ENCODE measurements at places on chromosomes 1 and 21.

GRCh38 chr1:64139877-64140276 lies 63.5 kb upstream of the UBE2U start:
- DNase-seq: no peak

DNA sequence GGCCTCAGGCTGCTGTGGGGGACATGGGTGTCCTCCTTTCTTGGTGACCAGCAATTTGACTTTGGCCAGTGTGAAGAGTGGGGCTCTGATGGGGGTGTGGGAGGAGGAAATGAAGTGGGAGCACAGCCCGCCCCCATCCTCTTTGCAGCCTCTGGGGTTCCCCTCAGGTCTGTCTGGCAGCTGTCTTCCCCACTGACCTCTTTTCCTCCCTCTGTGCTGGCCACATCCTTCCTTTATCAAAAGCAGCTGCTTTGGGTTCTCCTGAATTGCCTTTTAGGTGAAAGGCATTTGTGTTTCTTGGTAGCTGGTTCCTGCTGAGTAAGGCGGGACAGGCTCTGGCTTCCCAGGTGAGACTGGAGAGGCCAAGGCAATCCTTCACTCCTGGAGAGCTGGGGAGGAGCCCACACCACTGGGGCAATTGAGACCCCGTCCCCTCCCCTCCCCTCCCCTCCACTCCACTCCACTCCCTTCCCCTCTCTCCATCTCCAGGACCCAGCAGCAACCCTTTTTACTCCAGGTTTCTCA lies 24.9 kb downstream of the PCAT6 start:
- DNase-seq: peak; percentile 12

GRCh38 chr1:219039682-219040154 lies 134.0 kb upstream of the LYPLAL1 start:
- no peak for DNase-seq

DNA sequence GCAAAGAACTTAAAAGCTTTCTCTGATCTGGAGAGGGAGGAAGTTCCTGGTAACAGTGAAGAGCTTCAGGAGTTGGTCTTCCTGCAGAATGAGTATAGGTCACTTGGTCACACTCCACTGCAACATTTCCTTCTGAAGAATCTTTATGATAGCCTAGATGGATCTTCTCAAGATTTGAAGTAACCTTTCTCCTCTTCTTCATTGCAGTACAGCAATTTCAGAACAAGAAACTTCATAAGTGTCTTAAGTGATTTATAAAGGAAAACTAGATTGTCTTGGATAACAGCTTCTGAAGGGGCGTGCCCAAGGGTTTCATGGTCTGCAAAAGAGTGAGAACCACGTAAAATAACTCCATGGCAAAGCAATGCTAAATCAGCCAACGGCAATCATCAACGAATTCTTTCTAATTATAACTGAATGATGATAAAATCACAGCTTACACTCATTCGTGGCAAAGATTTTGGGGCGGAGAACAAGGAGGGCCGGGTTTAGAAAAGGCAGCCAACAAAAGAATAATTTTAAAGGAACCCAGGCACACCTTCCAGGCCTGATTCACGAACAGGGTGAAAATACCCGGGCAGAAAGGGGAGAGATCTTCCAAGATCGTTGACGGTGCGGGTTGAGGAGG lies 53.9 kb upstream of the ASPM start:
- DNase-seq: peak; percentile 30

DNA sequence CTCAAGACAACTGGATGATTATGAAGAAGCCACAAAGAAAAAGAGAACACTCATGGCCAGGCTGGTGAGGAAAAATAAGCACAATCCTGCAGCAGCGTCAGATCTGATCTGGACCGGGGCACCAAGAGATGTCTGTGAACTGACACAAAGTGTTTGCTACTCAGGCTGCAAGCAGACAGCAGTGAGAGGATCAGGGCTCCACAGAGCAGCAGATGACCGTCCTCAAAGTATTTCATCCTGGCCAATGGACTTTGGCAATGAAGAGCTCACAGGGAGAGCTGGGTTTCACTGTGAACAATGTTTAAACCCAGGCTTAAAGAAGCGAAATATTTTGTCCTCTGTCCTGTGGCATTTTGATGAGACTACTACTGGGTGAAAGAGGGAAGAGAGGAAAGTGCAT lies 299.2 kb downstream of the GPATCH2 start:
- no peak for DNase-seq

DNA sequence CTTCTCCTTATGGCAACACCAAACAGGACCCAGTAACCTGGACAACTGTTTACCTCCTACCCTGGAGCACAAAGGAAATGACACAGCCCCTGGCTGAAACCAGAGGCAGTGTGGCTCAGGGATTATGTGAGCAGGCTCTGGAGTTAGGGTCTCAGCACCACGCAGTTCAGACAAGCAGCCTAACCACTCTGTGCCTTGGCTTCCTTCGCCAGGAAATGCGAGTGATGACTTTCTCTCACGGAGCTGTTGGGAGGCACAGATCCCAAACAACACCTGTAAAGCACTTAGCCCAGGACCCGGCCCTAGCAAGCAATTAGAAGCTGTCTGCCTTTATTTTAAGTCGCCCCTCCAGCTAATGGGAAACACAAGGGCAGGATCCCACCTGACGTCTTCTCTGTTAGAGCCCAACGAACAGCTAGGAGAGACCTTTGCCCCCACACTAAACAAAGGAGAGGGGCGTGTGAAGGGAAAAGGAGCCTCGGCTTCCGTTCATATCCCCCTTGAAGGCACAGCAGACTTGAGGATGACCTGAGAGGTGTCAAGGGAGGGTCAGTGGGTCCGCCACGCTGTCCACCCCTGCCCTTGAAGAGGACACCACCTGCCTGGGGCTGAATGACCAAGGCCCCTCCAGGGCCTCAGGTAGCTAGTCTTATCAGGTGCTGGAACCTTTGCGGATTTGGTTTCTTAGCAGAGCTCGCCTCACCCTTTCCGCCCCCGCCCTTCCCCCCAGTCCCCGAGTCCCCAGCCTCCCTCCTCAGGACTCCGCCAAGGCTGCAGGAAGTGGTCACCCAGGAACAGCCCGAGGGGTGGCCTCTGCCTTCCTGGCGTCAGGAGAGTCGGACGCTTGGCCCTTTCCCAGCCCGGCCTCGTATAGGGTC lies 860 bp downstream of the TMEM63A start:
- peak; percentile 27 for DNase-seq

GRCh38 chr1:205794011-205794730 lies 18.8 kb downstream of the SLC41A1 start:
- no peak for DNase-seq

DNA sequence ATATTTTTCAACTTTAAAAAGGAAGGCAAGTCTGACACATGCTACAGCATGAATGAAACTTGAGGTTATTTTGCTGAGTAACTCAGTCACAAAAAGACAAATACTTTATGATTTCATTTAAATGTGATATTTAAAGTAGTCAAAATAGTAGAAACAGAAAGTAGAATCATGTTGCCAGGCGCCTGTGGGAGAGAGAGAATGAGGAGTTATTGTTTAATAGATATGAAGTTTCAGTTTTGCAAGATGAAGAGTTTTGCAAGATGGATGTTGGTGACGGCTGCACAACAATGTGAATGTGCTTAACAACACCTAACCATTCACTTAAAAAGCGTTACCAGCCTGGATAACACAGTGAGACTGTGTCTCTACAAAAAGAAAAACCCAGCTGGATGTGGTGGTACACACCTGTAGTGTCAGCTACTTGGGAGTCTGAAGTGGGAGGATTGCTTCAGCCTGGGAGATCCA lies 20.7 kb upstream of the ATP1A1 start:
- DNase-seq: peak; percentile 7

GRCh38 chr1:27299385-27300271 lies 22.3 kb upstream of the TMEM222 start:
- no peak for DNase-seq

- DNase-seq: no peak
Observed at GRCh38 chr1:171484760-171485374, 463 bp upstream of the PRRC2C start.

DNA sequence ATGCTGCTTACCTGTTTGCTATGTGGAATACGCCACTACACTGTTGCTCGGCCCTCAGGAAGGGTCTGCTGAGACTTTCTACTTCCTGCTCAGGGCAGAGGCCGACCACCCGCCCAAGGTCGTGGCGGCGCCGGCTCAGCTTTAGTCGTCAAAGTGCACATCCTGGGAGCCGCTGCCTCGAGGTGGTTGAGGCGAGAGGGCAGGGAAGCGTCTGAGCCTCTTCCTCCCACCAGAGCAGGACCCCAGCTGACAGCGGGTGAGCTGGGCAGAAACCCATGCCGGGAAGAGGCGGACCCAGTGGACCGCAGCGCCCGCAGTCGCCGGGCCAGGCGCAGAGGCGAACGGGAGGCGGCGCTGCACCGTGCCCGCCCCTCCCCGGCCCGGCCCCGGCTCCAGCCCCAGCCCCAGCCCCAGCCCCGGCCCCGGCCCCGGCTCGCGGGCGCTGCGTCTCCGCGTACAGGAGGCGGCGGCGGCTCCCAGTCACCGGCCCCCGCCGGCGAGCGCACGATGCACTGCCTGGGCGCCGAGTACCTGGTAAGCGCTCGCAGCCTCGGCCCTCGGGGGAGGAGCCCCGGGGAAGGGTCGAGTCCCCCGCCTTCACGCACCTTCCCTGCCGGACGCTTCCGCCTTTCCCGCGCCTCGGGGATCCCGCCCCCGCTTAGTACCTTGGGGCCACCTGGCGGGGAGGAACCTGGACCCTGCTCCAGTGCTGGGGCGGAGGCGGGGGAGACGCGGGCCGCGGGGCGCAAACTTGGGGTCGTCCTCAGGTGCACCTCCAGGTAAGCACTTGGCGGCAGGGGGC lies at the start of gene SLC44A3:
SLC44A3 (plus strand) TSS at position 413 of the 802 bp plus-strand sequence; CDS start at position 508, 95 bp downstream.
- DNase-seq: no peak

DNA sequence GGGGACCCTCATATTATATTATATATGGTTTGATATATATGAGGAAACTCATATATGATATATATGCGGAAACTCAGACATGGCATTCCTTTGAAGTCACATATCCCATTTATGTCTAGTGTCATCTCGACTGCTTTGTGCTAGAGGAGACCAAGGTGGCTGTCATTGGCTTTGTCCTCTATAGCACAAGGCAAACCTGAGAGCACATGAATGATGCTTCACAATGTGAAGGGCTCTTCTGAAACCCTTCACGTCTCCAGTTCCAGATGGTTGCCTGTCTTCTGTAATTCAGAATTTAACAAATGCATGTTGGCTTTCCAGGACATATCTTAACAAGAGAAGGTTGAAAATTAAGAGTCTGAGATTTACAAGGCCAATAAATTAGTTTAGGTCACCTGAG lies 303.6 kb downstream of the BARHL2 start:
- DNase-seq: no peak

DNA sequence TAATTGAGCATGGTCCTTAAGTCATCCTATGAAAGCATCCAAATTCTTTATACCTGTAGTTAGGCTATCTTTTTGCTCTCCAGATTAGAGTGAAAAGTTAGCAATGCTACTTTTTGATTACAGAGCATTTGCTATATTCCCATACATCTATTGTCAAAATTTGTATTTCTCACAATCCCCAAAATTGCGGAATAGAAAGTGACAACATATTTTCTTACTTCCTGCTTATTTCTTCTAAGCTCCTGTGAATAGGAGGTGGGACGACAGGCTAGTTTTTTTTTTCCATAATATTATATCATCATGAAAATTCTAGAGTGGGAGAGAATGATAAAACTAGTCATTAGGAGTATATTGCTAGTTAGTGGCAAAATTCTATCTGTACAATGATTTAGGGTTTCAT lies 264.0 kb upstream of the DPYD start:
- DNase-seq: no peak

- DNase-seq: no peak
Observed at GRCh38 chr1:205353612-205354011, 3.1 kb downstream of the KLHDC8A start.

- DNase-seq: no peak
Observed at GRCh38 chr21:29753216-29753615, 186.6 kb downstream of the GRIK1 start.

DNA sequence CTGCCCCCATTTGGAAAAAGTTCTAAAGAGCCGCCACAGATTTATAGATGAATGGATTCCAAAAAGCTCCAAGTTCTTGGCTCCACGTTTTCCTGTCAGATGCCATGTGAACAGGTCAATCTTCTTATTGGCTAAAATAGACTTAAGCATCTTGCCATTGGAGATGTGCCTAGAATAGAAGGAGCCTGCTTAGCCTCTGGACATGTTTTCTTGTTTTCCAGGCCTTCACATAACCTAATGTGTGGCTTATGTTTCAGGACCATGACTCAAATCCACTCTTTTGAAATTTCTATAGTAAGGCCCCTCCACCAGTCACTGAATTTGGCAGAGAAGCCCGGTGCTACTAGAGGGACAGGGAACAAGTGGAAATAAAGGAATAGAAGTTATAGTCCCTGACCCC lies 31.5 kb downstream of the PHC2 start:
- DNase-seq: no peak

DNA sequence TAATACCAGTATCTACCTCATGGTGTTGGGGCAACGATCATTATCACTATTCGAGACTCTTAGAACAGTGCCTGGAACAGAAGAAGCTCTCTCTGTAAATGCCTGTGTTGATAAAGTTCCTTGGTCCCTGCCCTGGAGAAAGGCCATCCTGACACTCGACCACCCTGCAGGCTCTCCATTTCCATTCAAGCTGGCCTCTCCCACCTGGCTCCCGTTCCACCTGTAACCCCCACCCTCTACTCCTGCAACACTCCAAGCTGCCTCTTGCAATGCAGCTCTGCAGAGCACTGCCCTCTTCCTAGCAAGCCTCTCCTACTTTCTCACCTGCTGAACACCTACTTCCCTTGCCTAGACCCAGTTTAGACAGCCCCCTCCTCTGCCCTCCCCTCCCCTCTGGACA lies 6.1 kb downstream of the SPOCD1 start:
- DNase-seq: no peak

DNA sequence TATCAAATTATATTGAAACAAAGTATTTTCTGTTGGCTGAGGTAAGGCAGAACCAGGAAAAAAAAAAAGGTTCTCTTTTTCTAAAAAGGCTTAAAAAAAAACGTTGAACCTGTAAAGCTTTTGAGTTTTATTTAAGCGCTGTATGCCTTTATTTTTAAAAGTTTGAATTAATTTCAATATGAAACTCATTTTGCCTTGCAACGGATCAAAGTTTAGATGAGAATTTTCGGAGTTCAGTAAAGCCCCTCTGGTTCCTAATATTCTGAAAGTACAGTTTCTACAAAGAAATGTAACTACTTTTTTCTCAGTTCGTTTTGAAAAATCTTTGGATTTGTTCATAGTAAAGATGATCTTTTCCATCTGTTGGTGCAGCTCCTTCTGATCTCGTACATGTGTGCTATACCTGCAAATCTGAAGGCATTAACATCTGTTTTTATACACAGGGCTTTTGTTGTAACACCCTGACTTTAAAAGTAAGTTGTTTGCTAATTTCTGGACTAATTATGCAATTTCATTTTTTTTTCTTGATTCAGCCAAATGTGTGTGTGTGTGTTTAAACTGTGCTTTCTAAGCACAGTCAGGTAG lies 1.7 kb downstream of the ZBTB18 start:
- no peak for DNase-seq

GRCh38 chr1:60753036-60753900 lies 329.1 kb upstream of the NFIA start:
- DNase-seq: no peak

Measured in stimulated activated naive CD4-positive, alpha-beta T cell treated with Interleukin-2 at 50 U/mL for 16 hours (primary cell).